Activated CD4-positive, alpha-beta T cell treated with anti-CD3 and anti-CD28 coated beads for 4 hours (primary cell): ENCODE measurements at places on chromosomes 3 and 15.

GRCh38 chr3:183637106-183637486 lies 1.7 kb downstream of the KLHL24 start:
- DNase-seq: no peak

- no peak for DNase-seq
Measured at GRCh38 chr3:158103081-158103886, 2.9 kb downstream of the SHOX2 start.

DNA sequence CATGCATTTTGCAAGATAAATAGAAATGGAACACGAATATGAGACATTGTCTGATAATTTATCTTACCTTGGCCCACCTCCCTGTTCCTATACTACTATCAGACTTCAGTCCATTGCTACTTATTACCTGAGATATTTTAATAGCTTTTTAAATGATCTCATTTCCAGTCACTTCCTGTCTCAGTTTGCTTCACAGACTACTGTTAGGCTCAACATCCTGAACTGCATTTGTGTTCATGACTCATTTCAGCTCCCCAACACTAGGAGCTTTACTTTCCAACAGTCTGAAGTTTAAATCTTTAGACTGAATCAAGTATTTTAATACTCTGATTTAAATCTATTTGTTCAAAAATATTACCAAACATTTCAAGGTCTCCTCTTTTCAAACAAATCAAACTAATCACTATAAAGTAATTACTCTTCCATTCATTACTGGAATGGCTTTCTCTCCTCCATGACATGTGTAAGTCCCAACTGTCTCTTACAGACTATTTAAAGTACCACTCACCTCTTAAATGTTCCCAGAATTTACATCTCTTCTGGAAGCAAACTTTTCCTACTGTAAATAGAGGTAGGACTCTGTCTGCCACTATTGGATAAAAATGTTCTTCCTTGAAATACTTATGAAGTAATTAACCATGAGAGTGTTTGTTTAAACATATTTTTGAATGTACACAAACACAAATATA lies 1277.6 kb downstream of the ZPLD1 start:
- no peak for DNase-seq

GRCh38 chr15:92123962-92124656 lies 269.6 kb upstream of the ST8SIA2 start:
- no peak for DNase-seq

DNA sequence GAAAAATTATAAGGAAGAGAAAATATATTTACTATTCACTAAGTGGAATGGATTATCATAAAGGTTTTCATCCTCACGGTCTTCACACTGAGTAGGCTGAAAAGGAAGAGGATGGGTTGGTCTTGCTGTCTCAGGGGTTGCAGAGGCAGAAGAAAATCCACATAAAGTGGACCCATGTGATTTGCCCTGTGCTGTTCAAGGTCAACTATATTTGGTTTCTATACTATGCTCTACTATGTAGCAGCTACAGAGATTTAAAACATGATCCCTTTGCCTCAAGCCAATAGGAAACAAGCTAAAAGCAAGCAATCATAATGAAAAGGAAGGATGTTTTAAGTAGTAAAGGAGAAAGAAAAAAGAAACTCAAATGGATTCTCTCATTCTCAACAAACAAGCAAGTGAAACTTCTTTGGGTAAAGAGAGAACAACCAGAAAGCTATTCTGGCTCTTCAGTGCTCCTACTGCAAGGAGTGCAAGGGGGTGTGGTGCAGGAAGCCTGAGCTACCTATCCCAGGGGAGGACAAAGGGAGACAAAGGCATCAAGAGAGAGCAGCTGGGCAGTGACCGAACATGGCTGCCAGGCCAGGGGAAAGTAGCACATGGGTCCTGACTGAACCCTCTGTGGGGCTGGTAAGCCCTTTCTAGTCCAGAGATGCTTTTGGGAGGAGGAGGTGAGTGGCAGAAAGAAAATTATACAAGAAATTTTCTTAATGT lies 35.9 kb downstream of the SFMBT1 start:
- DNase-seq: no peak

- no peak for DNase-seq
Measured at GRCh38 chr3:114218578-114219185, 18.7 kb downstream of the ZNF80 start.

DNA sequence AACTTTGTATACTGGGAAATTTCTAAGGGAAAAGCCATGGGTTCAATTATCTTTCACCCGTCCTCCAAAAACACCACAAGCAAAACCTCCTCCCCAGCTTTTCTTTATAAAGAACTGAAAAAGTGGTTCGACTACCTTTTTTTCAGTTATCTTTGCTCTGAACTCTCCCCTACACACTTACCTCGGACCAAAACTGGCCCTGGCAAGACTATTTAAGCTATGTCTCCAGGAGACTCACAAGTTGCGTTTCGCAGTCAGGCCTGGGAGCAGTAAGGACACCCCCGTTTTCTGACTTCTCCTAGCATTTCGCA lies 645 bp downstream of the COPS2 start:
- no peak for DNase-seq

- DNase-seq: no peak
Measured at GRCh38 chr15:63982381-63982854, 63.9 kb downstream of the DAPK2 start.

DNA sequence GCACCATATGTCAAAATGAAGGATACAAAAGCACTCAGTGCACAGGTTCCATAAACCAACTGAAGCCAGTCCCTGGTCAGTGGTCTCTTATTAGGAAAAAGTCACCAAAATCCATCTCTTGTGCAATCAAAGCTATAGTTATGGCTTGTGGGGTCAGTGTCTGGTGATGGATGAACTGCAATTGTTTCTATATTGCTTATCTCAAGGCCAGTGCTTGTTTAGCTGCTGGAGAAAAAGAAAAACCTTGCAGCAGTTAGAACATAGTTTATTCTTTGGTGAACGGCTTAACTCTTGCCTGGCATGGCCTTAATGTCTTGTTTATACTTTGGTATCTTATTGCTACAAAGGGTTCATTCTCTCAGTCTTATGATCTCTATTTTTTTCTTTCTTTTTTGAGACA lies 2.9 kb upstream of the UQCRC1 start:
- no peak for DNase-seq

DNA sequence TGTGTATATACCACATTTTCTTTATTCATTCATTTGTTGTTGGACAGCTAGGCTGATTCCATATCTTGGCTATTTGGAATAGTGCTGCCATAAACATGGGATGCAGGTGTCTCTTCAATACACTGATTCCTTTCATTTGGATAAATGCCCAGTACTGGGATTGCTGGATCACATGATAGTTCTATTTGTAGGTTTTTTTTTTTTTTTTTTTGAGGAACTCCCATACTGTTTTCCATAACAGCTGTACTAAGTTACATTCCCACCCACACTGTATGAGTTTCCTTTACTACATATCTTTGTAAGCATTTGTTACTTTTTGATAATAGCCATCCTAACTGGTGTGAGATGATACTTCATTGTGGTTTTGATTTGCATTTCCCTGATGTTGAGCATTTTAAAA lies 437.7 kb downstream of the DIPK2A start:
- no peak for DNase-seq

DNA sequence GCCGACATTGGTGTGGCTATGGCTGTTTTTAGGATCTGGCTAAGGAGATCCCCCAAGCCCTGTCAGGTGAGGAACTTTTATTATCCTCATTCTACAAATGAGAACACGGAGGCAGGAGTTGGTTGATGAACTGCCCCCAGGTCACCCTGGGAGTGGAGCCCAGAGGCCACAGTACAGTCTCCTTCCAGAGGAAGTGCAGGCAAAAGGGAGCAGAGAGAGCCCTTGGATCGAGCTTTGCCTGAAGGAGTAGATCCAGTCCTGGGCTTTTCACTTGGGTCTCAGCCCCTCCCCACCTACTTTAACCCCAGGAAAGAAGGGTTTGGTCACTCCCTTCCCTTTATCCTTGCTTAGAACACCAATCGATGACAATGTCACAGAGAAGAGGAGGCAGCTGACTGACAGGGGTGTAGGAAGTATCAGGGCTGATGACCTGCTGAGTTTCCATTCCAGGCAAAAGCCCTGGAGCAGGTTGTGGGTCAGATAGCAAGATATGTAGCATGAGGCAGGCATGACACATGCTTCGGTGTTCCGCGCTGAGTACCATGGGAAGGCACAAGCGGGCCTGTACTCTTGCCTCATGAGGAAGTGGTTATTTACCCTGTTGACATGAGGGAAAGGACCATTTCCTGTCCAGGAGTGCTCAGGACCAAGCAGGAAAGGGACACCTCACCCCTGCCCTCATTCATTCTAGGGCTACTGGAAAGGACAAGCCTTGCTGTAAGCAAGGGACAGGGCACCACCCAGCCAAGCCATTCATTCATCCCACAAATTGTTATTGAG lies 5.8 kb upstream of the PLA2G4D start:
- no peak for DNase-seq
